ENCODE measurements at places on chromosomes 3 and 15. TPM values are rescaled to one million over a fixed set of nuclear protein-coding genes. Genes with fewer than 3 reads are reported as not detected.

The SCAMP5 gene
- total RNA-seq, result 0.45 TPM

The FHIT gene
- 0.50 TPM for total RNA-seq

The PLSCR4 gene
- total RNA-seq, result 4.6 TPM

The HIGD2B gene
- total RNA-seq, result not detected

The DPPA2 gene
- not detected for total RNA-seq

The PLS1 gene
- total RNA-seq, result 2.2 TPM

The CFAP91 gene
- total RNA-seq, result 0.50 TPM

The CD47 gene
- total RNA-seq, result 60.2 TPM

The WDR93 gene
- 0.15 TPM for total RNA-seq

The ACKR4 gene
- total RNA-seq, result not detected

The RBM6 gene
- 24.7 TPM for total RNA-seq
